ENCODE measurements at places on chromosomes 2 and 18.

- DNase-seq, result no peak
These were observed 20.9 kb upstream of the CCDC150 start for GRCh38 chr2:196618661-196619060.

DNA sequence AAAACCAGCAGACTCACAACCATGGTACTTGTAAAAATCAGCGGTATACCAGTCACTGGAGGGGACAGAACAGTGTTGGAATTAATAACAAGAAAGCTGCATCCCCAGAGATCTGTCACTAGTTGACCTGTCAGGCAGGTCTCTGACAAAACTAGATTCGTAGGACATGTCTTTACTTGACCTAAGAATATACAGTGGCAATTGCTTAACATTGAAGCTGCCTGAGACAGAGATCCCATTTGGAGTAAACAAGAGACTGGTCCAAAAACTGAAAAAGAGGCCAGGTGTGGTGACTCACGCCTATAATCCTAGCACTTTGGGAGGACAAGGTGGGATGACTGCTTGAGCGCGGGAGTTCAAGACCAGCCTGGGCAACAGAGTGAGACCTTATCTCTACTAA lies 7.2 kb upstream of the SS18 start:
- DNase-seq, result no peak

GRCh38 chr2:195759877-195760276 lies 102.9 kb downstream of the SLC39A10 start:
- DNase-seq, result no peak

DNA sequence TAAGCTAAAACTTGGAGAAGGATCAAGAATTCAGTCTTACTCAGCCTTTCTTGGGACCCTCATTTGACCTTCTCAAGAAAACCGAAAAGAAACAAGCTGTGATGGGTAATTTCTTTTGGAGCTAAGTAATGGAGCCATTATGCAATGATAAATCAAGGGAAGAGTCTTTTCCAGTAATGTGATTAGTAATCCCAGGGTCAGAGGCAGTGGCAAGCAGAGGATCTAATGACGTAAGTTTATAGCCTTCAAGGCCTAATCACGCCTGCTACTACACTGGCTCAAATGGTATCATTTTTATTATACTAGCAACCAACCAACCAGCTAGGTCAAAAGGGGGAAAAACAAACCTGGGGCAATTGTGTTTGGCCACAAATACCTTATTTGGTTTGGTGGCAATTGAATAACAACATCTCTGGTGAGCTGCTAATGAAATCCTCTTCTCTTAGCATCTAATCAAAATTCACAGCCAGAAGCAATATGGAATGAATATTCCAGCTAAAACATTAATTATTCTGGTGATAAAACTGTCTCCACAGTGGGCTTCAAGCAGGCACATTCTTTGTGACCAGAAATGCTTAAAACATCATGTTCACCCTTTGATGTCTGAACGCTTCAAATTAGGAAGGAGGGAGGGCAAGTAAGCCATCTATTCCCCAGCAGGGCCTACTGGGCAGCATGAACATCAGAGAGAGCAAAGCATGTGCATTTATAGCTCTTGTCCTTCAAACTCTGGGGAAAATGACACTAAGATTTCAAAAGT lies 114.9 kb upstream of the SULT1C3 start:
- no peak for DNase-seq

- DNase-seq, result no peak
These were observed 220.3 kb downstream of the BCL2 start for GRCh38 chr18:63099091-63099840.

- DNase-seq, result no peak
These were observed 25.7 kb upstream of the MSGN1 start for GRCh38 chr2:17790536-17790935.

Measured in AG04449 (cell line).